Tibial nerve (tissue), 4 donors: ENCODE measurements at places on chromosomes 5 and 9. TPM values are rescaled to one million over a fixed set of nuclear protein-coding genes. Genes with fewer than 3 reads are reported as not detected.

The IRX2 gene
- total RNA-seq = not detected

The CDK7 gene
- total RNA-seq = 12.6 TPM

DNA sequence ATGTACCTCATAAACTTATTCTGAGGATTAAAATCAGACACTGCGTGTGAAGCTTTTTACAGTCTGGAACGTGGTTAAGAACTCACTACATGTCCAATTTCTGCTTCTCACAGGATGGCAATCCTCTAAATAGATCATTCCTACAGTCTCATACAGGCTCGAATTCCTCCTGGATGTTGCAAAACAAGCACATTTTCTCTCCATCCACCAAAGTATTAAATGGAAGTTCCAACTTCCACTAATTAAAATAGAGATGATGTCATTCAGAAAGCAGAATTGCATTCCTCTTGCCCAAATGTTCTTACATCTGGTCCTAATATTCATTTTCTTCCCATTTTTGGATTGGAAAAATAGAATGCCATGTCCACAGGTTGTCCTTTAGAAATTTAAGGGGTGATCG is 145.5 kb upstream of the PCA3 start:
- H3K27me3 ChIP-seq = no peaks in the 10 kb centered on the region
- peak overlapping the region; percentile 58 for H3K27ac ChIP-seq
- no peaks in the 10 kb centered on the region for H3K4me1 ChIP-seq
- no peaks in the 10 kb centered on the region for H3K36me3 ChIP-seq
- DNase-seq = no peak

The DND1 gene
- 6.1 TPM for total RNA-seq

GRCh38 chr5:88251048-88251711 is 17.5 kb downstream of the TMEM161B start:
- H3K27ac ChIP-seq = no peak overlapping the region
- H3K4me1 ChIP-seq = no peaks in the 10 kb centered on the region
- H3K27me3 ChIP-seq = no peaks in the 10 kb centered on the region
- no peak overlapping the region for H3K4me3 ChIP-seq
- no peaks in the 10 kb centered on the region for H3K36me3 ChIP-seq
- DNase-seq = no peak
